T-helper 2 cell (primary cell): ENCODE measurements at places on chromosomes 11 and 22.
A peak's percentile ranks its signal among the peaks of the same experiment; 100 is the strongest.

DNA sequence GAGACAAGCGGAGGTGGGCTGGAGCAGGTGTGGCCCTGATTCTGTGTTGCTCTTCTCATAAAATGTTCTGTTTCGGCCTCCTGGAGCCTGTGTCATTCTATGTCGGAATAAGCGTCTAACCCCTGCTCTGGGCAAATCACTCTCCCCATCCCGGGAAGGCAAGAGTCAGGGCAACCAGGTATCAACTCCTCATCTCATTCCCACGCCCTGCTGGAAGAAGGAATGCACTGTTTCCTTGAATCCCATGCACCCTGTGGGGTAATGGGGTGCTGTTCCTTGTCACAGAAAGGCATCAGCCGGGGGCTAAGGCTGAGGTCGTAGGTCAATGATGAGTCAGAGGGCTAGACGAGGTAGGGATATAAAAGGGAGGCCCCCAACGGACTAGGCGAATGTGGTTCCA, 2.6 kb downstream of the FAM180B start:
- DNase-seq: no peak

GRCh38 chr11:20129665-20130064, 30.6 kb downstream of the DBX1 start:
- no peak for DNase-seq

DNA sequence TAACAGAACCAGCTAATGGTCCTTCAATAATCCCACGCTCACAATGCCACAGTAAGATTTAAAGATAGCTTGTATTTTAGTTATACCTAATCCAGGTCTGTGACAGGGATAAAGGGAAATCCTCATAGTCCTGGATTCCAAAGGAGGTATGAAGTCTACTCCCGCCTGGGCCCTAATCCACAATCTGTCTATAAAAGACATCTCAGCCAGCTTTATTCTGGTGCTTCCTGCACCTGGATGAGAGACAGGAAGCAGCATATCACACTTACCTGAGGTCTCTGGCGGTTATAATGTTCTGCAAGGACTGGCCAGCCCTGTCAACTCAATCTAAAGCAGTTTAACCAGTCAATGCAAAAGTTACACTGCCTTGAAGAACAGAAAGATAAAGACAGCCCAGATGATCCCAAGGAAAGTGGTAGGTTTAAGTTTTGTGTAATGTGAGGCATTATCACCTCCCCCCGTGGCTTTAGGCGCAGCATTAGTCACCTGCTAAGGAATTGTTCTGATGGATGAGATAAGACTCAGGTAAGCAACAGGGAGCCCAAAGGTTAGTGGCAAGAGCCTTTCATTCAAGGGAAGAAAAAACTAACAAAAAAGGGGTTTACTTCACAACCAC, 57.6 kb downstream of the PLEKHA7 start:
- DNase-seq: no peak

- no peak for DNase-seq
Observed at GRCh38 chr11:85602526-85603213, 24.5 kb downstream of the DLG2 start.

DNA sequence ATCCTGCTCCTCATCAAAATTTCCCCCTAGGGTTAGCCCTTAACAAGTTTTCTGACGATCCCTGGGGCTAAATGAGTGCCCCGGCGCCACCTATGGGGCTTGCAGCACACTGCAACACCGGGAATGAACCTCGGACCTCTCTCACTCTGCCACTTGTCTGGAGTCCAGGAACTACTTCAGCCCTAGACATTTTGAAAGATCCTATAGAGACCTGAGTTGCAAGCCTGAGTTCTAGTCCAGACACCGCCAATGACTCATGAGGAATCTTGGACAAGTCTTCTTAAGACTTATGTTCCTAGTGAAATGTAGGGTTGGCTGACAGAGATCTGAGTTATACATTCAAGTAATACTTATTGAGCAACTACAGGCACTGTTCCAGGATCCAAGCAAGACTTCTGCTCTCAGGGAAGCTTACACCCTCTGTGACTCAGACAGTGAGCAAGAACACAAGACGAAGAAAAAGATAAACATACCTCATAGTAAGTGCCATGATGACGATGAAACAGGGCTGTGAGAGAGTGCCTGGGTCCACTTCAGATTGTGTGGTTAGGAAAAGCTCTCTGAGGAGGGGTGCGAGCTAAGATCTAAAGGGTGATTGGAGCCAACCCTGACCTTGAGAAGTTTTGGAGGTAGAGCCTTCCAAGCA, 10.2 kb upstream of the STK33 start:
- no peak for DNase-seq

- DNase-seq: no peak
Observed at GRCh38 chr11:15884141-15884540, 472.2 kb downstream of the SOX6 start.

- DNase-seq: no peak
Observed at GRCh38 chr22:44448271-44448830, 49.7 kb downstream of the RTL6 start.

GRCh38 chr22:49785841-49786471, 41.7 kb downstream of the BRD1 start:
- no peak for DNase-seq

- DNase-seq: no peak
Observed at GRCh38 chr11:125164091-125164421, 495 bp upstream of the PKNOX2 start.

GRCh38 chr11:128690665-128691101, 3.2 kb upstream of the FLI1 start:
- no peak for DNase-seq

- no peak for DNase-seq
Observed at GRCh38 chr11:115421992-115422689, 82.1 kb downstream of the CADM1 start.

- DNase-seq: no peak
Observed at GRCh38 chr22:46115388-46115678, 35.0 kb upstream of the PPARA start.

- peak; percentile 15 for DNase-seq
Observed at GRCh38 chr11:2699185-2699530, 636 bp downstream of the KCNQ1OT1 start.

GRCh38 chr22:30541961-30542810, 4.4 kb downstream of the SEC14L6 start:
- DNase-seq: no peak

- DNase-seq: no peak
Observed at GRCh38 chr11:48005831-48006270, 25.5 kb downstream of the PTPRJ start.

GRCh38 chr11:110362971-110363509, 66.6 kb upstream of the RDX start:
- DNase-seq: no peak

- no peak for DNase-seq
Observed at GRCh38 chr22:25380122-25380747, 160.8 kb downstream of the CRYBB2 start.

DNA sequence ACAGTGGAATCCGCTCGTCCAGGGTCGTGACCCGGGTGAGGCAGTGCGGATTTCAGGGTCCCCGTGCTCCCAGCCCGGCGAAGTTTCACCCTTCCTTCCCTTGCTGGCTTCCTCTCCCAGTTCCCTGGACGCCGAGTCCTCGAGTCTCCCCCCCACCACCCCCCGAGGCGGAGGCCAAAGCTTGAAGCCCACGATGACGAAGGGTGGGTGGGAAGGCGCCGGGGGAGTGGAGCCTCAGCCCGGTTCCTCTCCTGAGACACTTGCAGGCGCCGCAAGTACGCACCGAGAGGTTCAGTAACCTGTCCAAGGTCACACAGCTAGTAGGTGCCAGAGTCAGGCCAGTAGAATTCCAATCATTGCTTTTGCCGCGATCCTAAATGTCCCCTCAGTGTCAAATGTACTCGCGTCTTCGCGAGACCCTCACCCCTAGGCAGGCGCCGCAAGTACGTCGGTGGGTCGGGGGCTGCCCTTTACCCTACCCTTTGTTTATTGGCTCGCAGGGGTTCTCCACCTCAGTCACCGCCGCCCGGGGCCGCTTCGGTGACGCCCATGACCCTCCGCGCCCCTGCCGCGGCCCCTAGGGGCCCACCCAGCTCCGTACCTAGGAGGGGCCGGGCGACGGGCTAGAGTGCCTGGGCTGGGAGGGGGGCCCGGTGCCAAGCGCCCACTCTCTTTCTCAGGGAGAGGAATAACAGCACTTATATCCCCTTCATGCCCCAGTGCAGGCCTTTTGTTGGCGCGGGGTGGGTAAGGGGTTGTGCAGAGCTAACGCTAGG, 5.7 kb upstream of the CHRM1 start:
- no peak for DNase-seq

DNA sequence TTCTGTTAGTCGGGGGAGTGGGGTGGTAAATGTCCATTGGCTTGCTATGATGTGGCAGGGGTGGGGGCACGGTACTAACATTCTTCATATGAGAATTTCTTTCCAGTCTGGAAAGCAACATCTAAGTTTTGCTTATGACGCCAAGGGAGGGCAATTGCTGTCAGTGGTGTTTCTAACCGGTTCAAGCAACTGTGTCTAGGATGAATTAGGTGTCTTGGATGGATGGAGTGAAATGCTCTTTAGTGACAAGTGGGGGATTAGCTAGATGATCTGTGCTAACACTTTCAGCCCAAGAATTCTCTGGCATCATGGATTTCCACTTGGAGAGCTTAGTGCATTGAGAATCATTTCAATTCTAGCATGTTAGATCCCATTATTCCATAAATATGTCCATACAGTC, 262.6 kb upstream of the SORL1-AS1 start:
- DNase-seq: no peak

- no peak for DNase-seq
Observed at GRCh38 chr22:38570779-38571364, 889 bp upstream of the DMC1 start.

DNA sequence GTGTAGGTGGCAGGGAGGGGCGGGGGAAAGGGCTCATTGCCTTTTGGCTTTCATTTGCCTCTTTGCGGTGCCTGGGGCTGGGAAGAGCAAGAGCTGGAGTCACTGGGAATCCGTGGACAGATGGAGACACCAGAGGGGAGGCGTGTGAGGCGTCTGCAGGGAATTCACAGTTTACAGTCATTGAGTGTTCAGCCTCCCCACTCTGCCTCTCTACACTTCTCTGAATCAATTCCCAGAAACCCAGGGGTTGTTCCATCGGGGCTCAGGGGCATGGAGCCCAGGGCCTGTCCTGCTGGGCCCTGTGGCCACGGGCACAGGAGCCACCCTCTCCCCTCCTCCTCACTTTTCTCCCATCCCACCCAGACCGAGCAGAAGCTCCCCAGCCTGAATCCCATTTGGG, 160.5 kb upstream of the NAV2 start:
- DNase-seq: no peak

- no peak for DNase-seq
Observed at GRCh38 chr11:123640677-123641494, 13.5 kb downstream of the SCN3B start.

GRCh38 chr11:94593030-94593429, 25.9 kb downstream of the PIWIL4 start:
- no peak for DNase-seq

DNA sequence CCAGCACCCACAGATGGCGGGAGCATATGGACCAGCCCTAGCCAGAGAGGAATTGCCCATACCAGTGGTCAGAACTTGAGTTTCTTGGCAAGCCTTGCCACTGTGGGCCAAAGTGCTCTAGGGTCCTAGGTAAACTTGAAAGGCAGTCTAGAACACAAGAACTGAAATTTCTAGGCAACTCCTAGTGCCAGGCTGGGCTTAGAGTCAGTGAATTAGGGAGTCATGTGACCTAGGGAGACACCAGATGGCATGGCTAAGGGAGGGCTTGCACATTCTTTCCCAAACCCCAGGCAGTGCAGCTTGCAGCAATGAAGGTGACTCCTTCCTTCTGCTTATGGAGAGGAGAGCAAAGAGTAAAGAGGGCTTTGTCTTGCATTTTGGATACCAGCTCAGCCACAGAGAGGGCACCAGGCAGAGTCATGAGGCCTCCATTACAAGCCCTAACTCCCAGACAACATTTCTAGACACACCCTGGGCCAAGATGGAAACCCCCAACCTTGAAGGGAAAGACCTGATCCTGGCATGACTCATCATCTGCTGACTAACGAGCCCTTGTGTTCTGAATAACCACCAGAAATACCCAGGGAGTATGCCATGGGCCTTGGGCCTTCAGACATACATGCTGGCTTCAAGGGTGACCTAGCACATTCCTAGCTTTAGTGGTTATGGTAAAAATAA, 19.2 kb upstream of the OR56A3 start:
- no peak for DNase-seq

- no peak for DNase-seq
Observed at GRCh38 chr22:47620391-47620790, 857.9 kb downstream of the TBC1D22A start.

- no peak for DNase-seq
Observed at GRCh38 chr11:10359171-10359570, 54.3 kb downstream of the ADM start.

DNA sequence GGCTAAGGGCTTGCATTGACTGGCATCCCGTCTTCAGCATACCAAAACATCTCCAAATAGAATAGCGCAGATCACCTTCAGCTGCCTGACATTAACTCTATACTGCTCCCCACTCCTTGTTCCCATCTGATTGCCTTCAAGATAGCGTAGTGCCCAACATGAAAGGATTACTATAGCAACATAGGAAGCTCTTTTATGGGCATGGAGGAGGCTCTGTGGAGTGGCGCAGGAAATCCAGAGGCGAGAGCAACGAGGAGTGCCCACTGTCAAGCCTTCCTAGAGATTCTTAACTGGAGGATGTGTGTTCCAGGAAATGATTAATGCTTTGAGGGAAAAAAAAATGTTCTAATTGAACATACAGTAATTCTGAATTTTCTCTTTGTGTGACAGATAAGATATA, 213.3 kb downstream of the CADM1 start:
- DNase-seq: no peak

DNA sequence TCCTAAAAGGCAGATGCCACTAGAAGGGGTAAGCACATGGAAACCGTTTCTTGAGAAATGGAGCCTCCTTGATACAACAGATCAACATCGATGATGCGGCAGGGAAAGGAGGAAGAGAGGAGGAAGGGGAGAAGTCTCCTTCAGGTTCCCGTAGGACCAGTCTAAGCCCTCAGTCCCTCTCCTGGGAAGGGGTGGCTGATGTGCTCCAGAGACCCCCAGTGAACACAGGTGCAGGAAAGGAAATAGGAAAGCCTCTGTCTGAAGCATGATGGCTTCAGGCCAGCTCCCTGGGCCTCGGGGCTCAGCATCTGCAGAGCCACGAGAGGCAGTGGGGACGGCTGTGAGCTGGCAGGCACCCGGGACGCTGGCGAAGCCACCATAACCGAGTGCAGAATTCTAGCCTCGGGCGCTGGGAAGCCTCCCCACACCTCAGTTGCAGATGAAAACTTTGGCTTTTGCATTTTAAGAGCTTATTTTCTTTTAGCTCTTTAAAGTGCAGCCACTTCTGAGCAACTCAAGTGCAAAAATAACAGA, 1.8 kb downstream of the SPATA19 start:
- DNase-seq: no peak

DNA sequence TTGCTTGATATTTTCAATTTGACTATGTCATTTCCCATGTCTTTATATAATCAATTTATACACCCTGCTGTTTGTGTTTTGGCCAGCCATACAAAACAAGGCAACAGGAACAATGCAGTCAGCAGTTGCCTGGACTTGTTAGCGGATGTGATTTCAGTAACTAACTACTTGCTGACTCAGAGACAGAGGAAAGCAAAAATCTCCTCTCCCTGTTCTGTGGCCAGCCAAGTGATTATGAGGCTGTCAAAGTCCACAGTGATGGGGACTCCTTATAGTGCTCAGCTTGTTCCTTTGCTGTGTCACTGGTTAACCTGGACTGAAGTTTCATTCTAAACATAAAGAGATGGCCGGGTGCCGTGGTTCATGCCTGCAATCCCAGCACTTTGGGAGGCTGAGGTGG, 32.6 kb upstream of the APLP2 start:
- no peak for DNase-seq

GRCh38 chr22:29904020-29904419, 21.0 kb downstream of the MTMR3 start:
- no peak for DNase-seq
